ENCODE measurements at places on chromosomes 5 and 9. TPM values are rescaled to one million over a fixed set of nuclear protein-coding genes. Genes with fewer than 3 reads are reported as not detected.

The TMEM252 gene
- total RNA-seq = not detected

The OTP gene
- not detected for total RNA-seq

The ST8SIA4 gene
- total RNA-seq = 20.9 TPM

The OLFML2A gene
- 2.1 TPM for total RNA-seq

The PCDHB6 gene
- total RNA-seq = 0.30 TPM

The ARPC5L gene
- total RNA-seq = 14.8 TPM

The MYMK gene
- total RNA-seq = not detected

The RHOBTB3 gene
- 273 TPM for total RNA-seq

The CARD9 gene
- total RNA-seq = 1.8 TPM

The CBY3 gene
- total RNA-seq = not detected

The GABBR2 gene
- total RNA-seq = 0.89 TPM

The PCDHA1 gene
- 0.09 TPM for total RNA-seq

The RARS1 gene
- 243 TPM for total RNA-seq

The INVS gene
- total RNA-seq = 31.4 TPM

The THBS4 gene
- total RNA-seq = 0.30 TPM

The TEX48 gene
- total RNA-seq = not detected
